Activated T-cell treated with anti-CD3 and anti-CD28 coated beads for 4 hours (primary cell): ENCODE measurements at places on chromosomes 16 and 17.

DNA sequence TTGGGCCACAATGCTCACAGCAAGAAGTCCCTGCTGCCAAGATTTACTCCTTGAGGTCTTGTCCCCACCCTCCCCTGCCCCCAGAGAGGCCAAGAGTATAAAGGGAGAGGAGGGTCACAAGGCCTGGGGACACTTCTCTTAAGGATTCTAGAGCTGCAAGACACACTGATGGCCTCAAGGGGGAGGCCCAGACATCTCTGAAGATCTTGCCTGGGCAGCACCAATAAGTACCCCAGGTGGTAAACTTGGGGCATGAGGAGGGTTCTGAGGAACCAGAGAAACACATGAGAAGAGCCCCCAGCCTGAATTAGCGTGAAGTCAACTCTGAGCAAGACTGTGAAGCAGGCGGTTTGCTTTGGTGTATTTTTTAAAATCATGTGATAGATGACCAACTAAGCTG lies 26.8 kb upstream of the MTMR4 start:
- no peak for DNase-seq

DNA sequence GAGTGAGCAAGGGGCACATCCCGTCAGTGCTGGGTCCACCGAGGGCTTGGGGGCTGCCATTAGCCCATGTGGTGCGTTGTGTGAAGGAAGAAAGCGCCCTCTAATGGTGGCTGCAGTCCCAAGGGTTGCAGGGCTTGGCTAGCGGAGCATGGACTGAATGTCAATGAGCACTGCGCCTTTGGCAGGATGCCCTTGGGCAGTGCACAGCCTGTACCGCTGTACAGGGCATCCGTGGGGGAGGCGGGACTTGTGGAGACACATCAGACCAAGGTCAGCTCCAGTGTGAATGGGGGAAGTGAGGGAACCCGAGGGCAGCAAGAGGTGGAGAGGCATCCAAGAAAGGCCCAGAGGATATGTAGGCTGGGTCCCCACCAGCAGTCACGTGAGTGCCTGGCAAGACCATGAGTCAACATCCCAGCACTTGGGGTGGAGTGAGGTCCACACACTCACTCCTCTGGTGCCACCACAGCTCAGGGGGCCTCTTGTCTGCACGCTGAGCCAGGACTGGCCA lies 75.5 kb upstream of the MED9 start:
- DNase-seq = no peak

GRCh38 chr17:79671085-79671694 lies 59.6 kb upstream of the ENPP7 start:
- no peak for DNase-seq

- no peak for DNase-seq
These were observed 10.2 kb upstream of the EIF1 start for GRCh38 chr17:41678411-41678906.

GRCh38 chr16:48054881-48055601 lies 100.8 kb downstream of the ABCC12 start:
- no peak for DNase-seq

GRCh38 chr16:67562918-67563707 lies 787 bp downstream of the CTCF start:
- peak; percentile 31 for DNase-seq

- DNase-seq = no peak
These were observed 110.3 kb downstream of the CYB561 start for GRCh38 chr17:63335831-63336230.

GRCh38 chr17:40958086-40958953 lies 8.4 kb downstream of the KRT39 start:
- no peak for DNase-seq

DNA sequence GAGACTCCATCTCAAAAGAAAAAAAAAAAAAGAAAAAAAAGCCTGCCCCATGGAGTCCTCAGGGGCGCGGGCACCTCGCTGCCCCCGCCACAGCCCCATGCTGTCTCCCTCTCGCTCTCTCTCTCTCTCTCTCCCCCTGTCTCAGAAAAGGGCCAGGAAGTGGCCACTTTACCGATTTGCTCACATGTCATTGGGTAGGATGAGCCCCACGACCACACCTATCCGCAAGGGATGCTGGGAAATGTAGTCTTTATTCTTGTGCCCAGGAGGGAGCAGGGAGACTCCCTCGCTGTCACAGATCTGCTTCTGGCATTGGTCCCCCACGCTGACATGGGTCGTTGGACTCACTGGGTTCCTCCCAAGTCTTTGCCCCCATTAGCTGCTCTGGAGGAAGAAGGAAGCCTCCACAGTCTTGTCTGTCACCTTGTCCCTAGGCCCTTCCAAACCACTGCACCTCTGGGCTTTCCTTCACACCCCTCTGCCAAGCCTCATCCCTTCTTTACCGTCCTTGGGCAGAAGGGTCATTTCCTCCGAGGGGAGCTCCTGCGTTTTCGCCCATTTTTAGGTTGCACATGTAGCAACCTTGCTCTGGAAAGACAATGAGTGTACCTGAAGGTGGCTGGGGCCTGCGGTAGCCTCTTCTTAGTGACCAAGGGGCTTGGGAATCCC lies 6.9 kb upstream of the GJD3 start:
- DNase-seq = no peak

GRCh38 chr16:14050291-14051027 lies 20.7 kb upstream of the MRTFB start:
- DNase-seq = no peak

GRCh38 chr17:79438058-79438457 lies 172.8 kb downstream of the RBFOX3 start:
- DNase-seq = no peak

DNA sequence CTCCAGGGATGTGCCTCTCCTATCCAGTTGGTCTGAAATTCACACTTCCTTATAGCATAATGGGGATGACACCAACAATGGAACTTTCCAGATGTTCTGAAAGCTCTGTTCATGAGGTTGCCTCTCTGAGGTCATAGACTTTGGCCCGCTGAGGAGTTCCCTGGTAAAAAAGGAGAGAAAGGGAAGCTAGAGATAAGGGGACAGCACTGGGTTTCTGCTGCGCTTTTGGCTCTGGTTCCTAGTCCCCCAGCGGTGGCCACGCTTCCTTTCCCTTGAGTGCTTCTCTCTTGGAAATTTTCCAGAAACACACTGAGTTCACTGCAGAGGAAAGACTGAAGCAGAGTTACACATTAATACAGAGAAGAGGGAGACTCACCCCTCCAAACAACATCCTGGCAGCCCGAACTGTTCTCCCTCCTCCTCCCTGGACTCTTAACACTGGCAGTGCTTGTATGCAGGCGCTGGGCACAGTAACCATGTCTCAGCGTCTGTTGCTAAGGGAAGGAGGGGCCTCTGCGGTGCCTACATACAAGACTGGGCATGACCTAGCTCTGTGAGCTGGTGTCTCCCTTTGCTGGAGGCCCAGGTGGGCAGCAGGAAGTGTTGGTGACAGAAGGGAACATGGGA lies at the start of gene DNAH3:
Gene DNAH3, minus strand, starts transcription at position 472 of the 627 bp plus-strand sequence. CDS start 527 bp downstream, outside the sequence.
- DNase-seq = no peak

GRCh38 chr16:74064120-74064735 lies 232.4 kb upstream of the PSMD7 start:
- no peak for DNase-seq

GRCh38 chr17:35368081-35368830 lies 5.2 kb downstream of the SLFN11 start:
- DNase-seq = no peak

DNA sequence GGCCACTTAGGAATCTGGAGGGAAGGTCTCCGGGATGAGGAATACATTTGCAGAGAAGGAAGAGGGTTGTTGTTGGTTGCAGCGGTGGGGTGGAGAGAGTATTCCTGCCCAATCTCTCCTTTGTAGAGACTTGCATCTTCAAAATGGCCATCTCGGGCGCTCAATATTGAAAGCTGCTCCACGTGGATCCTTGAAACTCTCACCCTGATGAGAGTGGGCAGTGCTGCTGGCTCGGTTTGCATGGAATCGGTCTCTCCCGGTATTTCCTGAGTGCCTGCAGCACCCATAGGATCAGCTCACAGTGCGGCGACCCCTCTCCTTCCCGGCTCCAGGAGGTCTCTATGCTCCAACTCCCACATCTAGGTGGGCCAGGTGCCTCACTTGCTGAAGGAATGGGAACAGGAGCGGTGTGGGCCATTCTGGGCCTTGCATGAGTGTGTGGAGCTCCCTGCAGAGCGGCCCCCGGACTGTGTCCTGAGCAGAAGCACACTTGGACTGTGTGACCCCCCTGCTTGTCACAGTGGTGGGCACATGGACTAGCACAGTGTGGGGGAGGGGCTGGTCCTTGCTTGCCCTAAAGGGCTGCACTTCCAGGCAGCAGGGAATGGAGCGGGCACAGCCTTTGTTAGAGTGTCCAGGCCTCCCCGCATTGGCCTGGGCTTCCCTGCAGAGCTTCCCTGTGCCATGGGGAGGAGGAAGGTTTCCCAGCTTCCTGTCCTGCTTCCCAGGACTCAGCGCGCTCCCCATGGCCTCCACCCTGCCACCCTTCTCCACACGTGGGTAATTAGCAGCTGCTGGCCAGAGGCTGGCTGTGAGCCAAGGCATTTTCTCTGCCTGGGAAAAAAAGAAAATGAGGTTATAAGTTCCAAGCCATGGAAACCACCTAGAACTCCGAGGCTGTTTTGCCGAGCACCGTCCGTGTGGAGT lies 139.3 kb downstream of the IRF8 start:
- DNase-seq = no peak

- no peak for DNase-seq
These were observed 3.9 kb upstream of the ARHGAP17 start for GRCh38 chr16:25018972-25019617.

DNA sequence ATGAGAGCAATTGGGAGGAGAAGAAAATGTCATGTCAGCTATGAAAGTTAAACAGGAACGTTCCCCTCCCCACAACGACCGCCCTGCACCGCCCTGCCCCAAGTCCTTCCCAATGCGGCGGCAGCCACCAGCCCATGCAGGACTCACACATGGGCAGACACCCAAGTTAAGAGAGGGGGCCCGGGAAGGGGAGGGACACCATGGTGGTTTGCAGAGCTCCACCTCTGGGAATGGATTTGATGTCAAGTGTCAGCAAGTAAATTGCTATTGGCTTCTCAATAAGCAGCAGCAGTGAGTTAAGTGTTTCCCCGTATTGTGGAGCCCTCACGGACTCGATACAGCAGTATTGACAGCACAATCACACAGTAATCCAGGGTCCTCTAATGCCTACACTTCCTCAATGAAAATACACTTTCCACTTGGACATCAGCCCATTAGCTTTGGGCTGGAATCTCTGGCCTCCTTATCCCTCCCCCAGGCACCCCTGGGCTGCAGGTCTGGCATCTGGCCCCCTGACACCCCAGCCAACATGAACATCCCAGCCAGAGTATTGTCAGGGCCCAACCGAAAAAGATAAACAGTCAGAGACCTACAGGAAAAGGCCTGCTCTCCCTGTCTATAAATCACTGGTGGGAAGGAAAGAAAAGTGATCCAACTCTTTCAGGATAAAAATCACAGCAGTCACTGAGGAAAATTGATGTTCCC lies 22.6 kb downstream of the ZFHX3 start:
- no peak for DNase-seq

DNA sequence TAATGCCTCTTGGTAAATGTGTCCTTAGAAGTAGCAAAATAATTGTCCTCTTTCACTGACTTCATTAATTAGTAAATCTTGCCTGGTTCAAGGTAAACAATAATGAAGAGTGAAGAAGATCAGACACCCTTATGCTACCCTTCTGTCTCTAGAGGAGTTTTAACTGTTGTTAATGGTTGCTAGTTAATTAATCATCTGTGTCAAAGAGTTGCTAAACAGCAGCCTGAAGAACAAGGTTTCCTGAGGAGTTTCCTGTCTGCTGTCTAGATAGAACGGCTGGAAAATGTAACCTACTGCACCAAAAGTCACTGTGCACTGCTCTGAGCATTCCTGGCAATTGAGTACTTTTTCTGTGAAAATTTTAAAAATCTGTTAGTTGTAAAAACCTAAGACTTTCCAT lies 131.3 kb downstream of the NLK start:
- no peak for DNase-seq

DNA sequence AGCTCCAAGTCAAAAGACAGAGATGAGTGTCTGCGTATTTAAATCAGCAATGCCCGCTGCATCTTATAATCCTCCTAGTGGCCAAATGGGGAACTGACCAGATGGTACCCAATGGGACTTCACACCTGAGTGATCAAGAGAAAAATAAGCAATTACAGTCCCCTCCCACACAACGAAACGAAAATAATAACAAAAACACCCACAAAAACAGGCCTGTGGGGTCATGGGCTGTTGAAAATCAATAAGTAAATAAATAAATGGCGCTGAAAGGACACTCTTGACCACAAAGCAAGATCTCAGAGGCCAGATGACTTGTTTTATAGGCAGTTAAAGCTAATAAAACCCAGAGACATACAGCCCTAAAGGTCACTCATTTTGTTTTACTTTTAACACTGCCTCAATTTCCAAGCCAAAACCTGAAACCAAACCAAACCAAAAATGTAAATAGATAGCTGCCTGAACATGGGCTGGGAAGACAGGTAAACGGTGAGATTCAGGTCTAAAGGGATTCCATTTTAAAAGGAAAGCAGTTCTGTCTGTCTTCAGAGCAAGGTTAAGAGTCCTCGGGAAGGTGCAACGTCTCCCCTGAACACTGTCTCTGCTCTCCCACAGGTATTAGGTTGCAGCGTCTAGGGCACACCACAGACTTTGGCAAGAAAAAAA lies 1.3 kb downstream of the ZNF821 start:
- peak; percentile 80 for DNase-seq

DNA sequence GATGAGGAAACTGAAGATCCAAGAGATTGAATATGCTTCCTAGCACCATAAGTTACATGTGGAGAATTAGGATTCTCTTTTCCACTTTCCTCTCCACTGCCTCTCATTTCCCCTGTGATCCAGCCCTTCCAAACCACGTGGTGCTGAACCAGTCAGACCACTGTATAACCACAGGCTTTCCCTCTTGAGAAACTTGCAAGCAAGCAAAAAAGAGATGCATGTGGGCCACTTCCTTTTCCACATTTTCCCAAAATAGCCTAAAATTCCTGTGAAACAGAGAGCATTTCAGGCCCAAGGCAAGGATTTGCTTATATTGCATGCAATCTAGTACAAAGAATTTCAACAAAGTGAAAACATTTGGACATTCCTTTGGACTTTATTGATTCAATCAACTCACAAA lies 59.3 kb upstream of the KSR1 start:
- DNase-seq = no peak

DNA sequence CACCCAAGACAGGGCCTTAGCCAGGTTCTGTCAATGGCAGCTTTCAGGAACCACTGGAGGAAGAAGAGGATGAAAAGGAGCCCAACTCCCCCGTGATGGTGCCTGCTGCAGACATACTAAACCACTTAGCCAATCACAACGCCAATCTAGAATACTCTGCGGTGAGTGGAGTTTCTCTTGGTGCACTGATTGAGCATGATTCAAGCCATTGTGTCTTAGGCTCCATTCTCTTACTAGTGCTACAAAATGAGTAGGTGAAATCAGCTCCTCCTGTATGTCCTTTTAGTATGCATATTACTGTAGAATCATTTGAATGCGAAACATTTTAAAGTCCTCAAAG lies 1.4 kb downstream of the SETD6 start:
- no peak for DNase-seq

GRCh38 chr17:28521311-28522085 lies 15.3 kb downstream of the FOXN1 start:
- no peak for DNase-seq
